Fibroblast of lung (primary cell): ENCODE measurements at places on chromosomes 2 and 18. TPM values are rescaled to one million over a fixed set of nuclear protein-coding genes. Genes with fewer than 3 reads are reported as not detected.

DNA sequence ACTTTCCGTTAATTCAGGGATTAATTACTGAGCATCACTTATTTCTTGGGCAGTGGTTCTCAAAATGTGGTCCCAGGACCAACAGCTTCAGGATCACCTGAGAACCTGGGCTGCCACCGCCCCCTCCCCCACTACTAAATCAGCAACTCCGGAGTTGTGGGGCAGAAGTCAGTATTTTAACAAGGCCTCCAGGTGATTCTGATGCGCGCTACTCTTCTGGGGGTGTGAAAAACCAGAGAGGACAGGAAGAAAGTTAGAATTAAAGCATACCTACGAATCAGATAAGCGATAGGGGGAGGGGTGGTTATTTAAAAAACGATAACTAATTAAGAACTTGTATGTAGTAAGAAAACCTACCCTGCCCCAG lies 319 bp downstream of the ZSCAN30 start:
- H3K27me3 ChIP-seq = no peaks in the 10 kb centered on the region
- H3K36me3 ChIP-seq = no peaks in the 10 kb centered on the region
- H3K27ac ChIP-seq = peak overlapping the region; percentile 88
- no peaks in the 10 kb centered on the region for H3K4me1 ChIP-seq
- H3K4me3 ChIP-seq = peak overlapping the region; percentile 80

CWC22 gene
- total RNA-seq = 21.8 and 22.5 TPM in 2 replicates

DNA sequence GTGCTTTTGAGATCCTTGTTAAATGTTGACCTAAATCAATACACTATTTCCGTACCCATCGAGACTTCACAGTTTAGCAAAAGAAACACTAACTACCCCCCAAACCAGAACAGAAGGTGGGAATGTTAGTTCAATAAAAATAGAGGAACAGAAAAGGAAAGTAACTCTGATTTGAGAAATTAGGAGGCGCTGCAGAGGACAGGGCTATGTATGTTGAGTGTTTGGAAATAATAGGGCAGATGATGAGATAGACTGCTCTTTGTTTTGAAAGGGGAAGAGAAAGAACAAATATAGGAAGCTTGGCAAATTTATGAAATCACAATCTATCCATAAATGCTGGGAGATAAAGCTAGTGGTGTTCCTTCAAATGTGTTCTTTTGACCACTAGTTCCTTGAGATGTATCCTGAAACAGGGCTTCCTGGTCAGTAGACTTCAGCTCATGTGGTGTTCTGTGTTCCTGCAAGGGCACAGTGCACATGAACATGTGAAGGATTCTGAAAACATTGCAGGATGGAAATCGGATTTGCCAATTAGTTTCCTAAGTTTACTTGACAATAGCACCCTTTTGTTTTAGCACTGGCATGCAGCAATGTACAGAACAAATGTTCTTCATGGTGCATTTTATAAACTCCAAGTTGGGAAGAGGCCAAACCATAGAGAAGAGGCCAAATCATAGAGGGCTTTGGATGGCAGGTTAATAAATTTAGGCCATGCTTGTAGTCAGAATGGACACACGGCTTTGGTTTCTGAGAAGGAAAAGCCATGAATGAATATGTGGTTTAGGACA lies 39.8 kb downstream of the RHBDD1 start:
- H3K27ac ChIP-seq = no peak overlapping the region
- H3K4me3 ChIP-seq = no peak overlapping the region
- no peaks in the 10 kb centered on the region for H3K27me3 ChIP-seq
- DNase-seq = no peak
- H3K4me1 ChIP-seq = no peaks in the 10 kb centered on the region

DNA sequence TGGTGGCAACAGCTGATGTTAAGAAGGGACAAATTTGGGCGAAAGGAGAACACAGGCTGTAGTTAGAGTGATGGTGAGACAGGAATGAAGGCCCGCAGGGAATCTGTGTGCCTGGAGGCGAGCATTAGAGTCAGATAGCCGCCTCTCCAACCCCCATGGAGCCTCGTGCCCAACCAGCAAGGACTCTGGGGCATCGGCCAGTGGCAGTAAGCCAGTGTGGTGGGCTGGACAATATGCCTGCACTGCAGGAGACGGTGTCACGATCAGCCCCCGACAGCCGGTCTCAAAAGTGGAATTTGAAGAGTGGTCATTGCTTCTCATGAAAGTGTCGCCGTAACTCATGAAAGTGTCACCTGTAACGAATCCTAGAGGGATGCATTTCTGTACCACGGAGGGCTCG lies 249.4 kb downstream of the ALPK2 start:
- H3K36me3 ChIP-seq = no peaks in the 10 kb centered on the region
- no peak overlapping the region for H3K4me3 ChIP-seq
- H3K4me1 ChIP-seq = no peaks in the 10 kb centered on the region
- DNase-seq = no peak
- no peak overlapping the region for H3K27ac ChIP-seq
- H3K27me3 ChIP-seq = no peaks in the 10 kb centered on the region

DNA sequence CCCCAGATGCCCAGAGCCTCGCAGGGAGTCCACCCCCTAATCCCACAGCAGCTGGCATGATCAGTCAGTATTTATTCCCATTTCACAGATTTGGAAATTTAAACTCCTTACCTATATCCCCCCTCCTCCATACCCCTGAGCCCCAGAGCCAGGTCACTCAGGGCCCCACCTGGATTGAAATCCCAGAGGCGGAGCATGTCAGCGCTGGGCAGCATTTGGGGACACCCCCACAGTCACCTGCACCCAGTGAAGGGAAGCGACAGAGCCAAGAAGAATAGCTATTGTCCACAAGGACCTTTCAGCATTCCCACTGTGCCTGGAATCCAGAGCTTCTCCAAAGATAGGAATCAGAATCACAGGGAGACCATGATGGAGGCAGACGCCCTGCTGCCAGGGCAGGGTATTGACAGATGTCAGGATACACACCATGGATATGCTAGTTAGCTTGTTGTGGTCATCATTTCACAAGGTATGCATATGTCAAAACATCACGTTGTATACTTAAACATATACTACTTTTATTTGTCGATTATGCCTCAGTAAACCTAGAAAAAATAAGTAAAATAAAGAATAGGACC lies 968 bp upstream of the ASTL start:
- no peaks in the 10 kb centered on the region for H3K4me1 ChIP-seq
- H3K36me3 ChIP-seq = no peaks in the 10 kb centered on the region
- peaks cover 11% of the 10 kb centered on the region for H3K27me3 ChIP-seq
- H3K27ac ChIP-seq = no peak overlapping the region

VWC2L gene
- total RNA-seq = not detected in 2 replicates

C1QL2 gene
- total RNA-seq = not detected in 2 replicates

DNA sequence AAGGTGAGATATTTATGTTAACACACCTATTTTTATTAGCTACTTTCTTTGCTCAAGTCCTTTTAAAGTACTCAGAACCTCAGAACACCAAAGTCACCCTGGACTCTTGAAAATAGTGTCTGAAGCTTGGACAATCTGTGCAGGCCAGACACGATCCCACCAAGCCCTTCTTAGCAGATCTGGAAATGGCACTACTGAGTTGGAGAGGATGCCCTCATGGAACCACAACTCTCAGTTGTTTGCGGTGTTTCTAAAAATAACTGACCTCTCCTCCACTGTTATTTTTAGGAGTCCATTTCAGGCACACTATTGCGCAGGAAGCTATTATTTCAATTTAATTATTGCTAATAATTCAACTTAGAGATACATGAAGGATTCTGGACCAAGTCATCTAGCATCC lies 103.5 kb upstream of the ITGB6 start:
- H3K27me3 ChIP-seq = no peaks in the 10 kb centered on the region
- peaks cover 19% of the 10 kb centered on the region for H3K4me1 ChIP-seq
- no peak overlapping the region for H3K4me3 ChIP-seq
- DNase-seq = no peak

DNA sequence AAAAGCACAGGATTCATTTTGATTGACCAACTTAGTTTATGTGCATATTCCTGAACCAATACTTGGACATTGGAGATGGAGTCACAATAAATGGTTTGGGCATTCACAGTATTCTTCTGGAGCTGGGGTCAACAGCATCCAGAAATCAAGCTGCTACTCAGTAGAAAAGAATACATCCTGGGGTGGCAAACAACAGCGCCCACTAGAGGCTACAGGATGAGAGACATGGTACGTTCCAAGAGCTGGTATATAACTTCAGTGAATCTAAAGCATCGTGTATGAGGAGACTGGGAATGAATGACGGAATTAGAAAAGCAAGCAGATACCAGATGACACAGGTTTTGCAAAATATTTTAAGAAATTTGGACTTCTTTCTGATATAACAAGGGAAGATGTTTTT lies 142.9 kb upstream of the FIGN start:
- H3K4me3 ChIP-seq = no peak overlapping the region
- H3K36me3 ChIP-seq = no peaks in the 10 kb centered on the region
- H3K27ac ChIP-seq = no peak overlapping the region
- no peaks in the 10 kb centered on the region for H3K27me3 ChIP-seq

ALPG gene
- not detected in 2 replicates for total RNA-seq

REG3G gene
- not detected in 2 replicates for total RNA-seq

DNA sequence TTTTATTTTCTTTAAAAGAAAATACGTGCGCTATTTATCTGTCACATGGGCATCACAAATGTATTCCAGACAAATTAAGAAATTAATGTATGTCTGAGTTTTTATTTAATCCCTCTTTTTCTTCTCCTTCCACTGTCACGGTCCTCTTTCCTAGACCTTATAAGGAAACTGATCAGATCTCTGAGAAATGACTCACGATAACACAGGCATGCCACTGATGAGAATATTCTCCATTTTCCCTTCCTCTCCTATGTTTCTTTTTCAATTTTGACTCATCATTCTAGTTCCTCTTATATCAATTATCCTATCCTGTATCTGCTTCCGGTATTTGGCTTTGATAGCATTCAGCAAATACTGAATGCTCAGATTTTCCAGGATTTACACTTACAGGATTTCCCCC lies 121.8 kb downstream of the DSC3 start:
- no peaks in the 10 kb centered on the region for H3K27me3 ChIP-seq
- DNase-seq = no peak

GRCh38 chr2:85303780-85304531 lies 23.8 kb downstream of the TGOLN2 start:
- no peak for DNase-seq
- peaks cover 2% of the 10 kb centered on the region for H3K36me3 ChIP-seq
- no peaks in the 10 kb centered on the region for H3K27me3 ChIP-seq
- H3K4me1 ChIP-seq = peaks cover 2% of the 10 kb centered on the region
- no peak overlapping the region for H3K27ac ChIP-seq

GRCh38 chr18:36673452-36673851 lies 155.3 kb downstream of the TPGS2 start:
- H3K36me3 ChIP-seq = no peaks in the 10 kb centered on the region
- no peak for DNase-seq
- no peaks in the 10 kb centered on the region for H3K27me3 ChIP-seq
- H3K27ac ChIP-seq = no peak overlapping the region

DNA sequence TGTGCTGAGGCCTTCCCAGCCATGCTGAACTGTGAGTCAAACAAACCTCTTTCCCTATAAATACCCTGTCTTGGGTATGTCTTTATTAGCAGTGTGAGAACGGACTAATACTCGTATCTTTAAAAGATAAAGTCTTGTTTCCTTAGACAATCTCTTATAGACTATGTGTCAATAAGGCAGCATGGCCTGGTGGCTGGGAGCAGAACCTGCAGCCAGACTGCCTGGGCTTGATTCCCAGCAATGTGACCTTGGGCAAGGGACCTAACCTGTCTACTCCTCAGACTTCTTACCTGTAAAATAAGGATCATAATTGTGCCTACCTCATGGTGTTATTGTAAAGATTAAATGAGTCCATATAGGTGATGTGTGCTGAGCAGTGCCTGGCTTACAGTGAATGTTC lies 198.7 kb downstream of the CDH20 start:
- no peak overlapping the region for H3K4me3 ChIP-seq
- no peaks in the 10 kb centered on the region for H3K27me3 ChIP-seq
- no peaks in the 10 kb centered on the region for H3K4me1 ChIP-seq
- H3K36me3 ChIP-seq = no peaks in the 10 kb centered on the region

SH3YL1 gene
- total RNA-seq = 28.5 and 36.5 TPM in 2 replicates

STAM2 gene
- total RNA-seq = 38.0 and 43.3 TPM in 2 replicates

- no peaks in the 10 kb centered on the region for H3K4me1 ChIP-seq
- no peak for DNase-seq
- no peaks in the 10 kb centered on the region for H3K27me3 ChIP-seq
- no peaks in the 10 kb centered on the region for H3K36me3 ChIP-seq
- no peak overlapping the region for H3K4me3 ChIP-seq
These were observed 2.2 kb downstream of the PSD4 start for GRCh38 chr2:113175736-113176695.

- no peak overlapping the region for H3K4me3 ChIP-seq
- no peak for DNase-seq
- no peaks in the 10 kb centered on the region for H3K36me3 ChIP-seq
- no peak overlapping the region for H3K27ac ChIP-seq
- no peaks in the 10 kb centered on the region for H3K27me3 ChIP-seq
- H3K4me1 ChIP-seq = no peaks in the 10 kb centered on the region
These were observed 21.4 kb downstream of the AP1S3 start for GRCh38 chr2:223815884-223816570.

GRCh38 chr18:79849328-79850207 lies 51.8 kb downstream of the KCNG2 start:
- no peak for DNase-seq
- no peaks in the 10 kb centered on the region for H3K36me3 ChIP-seq

DNA sequence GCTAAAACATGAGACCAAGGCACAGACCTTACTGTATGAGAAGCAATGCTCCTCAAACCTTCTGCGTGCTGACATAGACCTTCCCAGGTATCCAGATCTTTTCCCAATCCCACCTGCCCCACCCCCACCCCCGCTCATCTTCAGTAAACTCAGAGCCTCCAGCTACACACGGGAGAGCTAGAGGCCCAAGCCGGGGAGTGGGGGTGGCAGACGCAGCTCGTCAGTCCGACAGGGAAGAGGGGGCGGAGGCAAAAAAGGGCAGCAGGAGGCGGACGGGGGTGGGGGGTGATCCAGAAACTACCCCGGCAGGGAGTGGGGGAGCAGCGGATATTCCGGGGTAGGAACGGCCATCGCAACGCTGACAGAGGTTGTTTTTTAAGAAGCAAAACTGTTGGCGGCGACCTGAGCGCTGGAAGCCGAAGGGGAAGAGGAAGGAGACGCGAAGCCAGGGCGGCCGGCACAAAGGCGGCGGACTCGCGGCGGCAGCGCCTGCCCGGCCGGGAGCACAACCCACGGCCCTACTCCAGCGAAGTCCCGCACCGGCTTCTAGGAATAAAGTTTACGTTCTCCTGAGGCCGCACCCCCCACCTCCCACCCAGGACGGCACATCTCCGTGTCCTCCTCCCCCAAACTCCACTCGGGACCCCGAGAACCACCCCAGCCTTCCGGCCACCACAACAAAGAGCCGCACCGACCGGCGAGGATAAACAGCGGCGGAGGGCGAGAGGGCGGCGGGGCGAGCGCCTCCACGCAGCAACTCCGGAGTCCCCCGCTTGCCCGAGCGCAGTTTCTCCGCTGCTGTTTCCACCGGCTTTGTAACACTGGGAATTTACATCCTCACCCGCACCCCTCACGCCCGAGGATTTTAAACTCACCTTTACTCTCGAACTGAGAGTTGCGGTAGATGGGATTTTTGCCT lies 722 bp downstream of the BAZ2B start:
- H3K4me1 ChIP-seq = no peaks in the 10 kb centered on the region
- peak; percentile 93 for DNase-seq
- H3K4me3 ChIP-seq = peak overlapping the region; percentile 65
- peak overlapping the region; percentile 87 for H3K27ac ChIP-seq
- H3K27me3 ChIP-seq = no peaks in the 10 kb centered on the region
- H3K36me3 ChIP-seq = no peaks in the 10 kb centered on the region

MARCHF4 gene
- 0.26 and 1.3 TPM in 2 replicates for total RNA-seq

- H3K4me3 ChIP-seq = peak overlapping the region; percentile 67
- peak overlapping the region; percentile 53 for H3K27ac ChIP-seq
- no peak for DNase-seq
These were observed 472 bp upstream of the PLEKHM3 start for GRCh38 chr2:208025814-208026184.
